NCI-H1105 treated with DMSO at 0.1 percent for 48 hours (cell line): ENCODE measurements at places on chromosomes 3 and 15.

DNA sequence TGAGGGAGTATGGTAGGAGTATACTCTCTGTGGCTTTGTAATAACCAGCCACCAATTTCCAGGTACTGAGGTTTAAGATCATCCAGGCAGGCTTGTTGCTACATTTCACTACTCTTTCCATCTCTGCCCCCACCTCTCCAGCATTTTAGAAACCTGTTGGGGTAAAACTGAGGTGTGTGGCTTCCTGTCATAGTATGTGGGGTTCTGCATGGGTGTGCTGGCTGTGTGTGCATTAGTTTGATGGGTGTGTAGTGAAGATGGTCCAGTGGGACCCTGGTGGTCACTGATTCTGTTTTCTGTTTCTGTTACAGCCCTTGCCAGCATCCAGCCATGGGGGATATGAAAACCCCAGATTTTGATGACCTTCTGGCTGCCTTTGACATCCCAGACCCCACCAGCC is 34.0 kb downstream of the ZNF592 start:
- no peak for DNase-seq

DNA sequence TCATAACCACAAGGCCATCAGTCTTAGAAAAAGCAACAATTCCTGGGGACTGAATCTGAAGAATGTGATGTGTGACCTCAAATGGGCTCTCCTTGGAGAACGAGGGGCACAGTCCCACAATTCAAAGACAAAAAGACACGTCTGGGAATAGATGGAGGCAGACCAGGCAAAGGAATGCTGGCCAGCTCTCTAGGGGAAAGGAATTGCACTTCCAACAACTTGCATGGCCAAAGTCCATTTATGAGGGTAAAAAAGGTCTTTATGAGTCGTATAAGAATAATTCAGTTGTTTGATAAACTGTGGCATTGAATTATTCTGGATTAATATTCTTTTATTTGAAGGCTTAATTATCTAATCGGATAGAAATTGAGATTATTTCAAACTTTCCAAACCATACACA is 180.5 kb upstream of the FEZF2 start:
- DNase-seq: no peak

DNA sequence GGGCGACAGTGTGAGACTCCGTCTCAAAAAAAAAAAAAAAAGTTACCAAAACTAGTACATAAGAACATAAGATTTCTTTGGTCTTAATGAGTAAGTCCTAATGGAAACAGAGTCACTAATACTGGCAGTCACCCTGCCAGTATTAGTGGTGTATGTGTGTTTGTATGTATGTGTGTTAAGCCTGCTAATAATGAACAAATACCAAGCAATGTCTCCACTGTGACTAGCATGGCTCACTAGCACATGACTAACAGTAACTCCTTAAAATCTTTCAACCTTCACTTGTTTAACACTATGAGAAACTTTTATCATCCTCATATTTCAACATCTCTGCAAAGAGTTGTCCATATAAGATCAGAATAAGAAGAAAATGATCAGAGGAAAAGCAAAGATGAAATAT is 231.0 kb upstream of the ATP11B start:
- DNase-seq: no peak

GRCh38 chr15:68316061-68316804 is 38.7 kb downstream of the FEM1B start:
- DNase-seq: peak; percentile 2

DNA sequence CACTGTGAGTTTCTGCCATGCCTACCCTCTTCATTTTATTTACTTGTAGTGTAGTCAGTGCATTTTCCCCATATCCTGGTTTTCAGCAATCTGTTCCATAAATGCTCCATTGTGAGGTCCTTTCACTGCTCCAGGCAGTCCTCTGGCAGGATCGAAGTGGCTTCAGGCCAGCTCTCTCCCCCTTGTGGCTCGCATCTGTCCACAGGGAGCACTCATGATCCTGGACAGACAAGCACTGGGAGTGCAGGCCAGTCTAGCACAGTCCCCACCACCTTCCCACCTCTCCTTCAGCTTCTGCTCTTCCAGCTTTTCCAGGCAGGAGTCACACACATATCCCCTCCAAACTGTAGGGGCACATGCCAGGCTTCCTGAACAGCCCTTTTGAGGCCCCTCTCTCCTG is 173.6 kb downstream of the PPM1L start:
- DNase-seq: no peak

DNA sequence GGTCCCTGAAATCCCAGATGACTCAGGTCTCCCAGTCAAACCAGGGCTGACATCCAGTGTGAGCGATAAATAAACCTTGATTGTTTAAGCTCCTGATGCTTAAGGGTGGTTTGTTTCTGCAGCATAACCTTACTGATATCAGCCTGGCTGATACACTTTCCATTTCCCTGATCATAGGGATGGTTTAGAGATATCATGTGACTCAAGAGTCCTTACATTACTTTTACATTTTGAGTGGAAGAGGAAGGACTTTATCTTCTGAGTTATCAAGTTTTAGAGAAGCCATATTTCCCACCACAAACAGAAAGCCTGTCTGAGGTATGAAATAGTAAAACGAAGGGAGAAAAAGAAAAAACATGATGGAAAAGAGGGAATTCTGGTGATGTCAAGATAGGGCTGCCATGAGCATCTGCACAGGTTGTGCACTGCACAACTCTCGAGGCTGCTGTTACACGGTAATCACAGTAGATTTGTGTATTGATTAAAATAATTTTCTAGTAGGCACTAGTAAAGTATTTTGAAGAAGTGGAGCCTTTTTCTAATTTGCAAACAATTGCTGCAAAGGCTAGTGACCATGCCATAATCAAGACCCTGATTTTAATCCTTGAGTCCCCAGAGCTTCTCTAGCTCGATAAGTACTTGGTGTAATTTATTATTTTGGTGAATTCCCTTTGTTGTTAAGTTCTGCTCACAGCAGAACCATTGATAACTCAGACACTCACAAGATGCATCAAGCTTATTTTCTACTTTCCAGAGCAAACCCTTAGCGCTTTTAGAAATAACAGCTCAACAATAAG is 34.1 kb upstream of the FBLN2 start:
- no peak for DNase-seq

DNA sequence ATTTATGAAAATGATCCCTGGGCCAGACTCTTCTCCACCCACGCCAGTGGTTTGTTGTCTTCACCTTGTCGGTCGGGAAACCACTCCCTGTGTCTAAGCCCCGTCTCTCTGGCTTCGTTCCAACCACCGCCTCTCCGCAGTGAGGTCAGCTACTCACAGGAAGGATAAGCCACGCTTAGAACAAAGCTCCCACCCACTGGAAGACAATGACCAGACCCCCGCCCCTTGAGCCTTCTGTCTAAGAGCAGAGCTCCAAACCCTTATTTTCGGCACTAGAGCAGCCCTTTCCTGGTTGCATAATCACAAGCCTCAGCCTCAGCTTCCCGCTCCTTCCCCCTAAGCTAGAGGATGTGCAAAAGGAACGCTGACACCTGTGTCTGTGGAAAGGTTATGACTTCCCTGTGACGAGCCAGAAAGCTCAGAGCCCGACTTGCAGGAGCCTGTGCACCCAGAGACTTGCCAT is 114.9 kb upstream of the MEF2A start:
- no peak for DNase-seq
